ENCODE measurements at places on chromosomes 12 and 14. TPM values are rescaled to one million over a fixed set of nuclear protein-coding genes. Genes with fewer than 3 reads are reported as not detected.

The SART3 gene
- polyA plus RNA-seq, result 19.8 TPM

The GNB3 gene
- polyA plus RNA-seq, result 1.3 TPM

The KRT77 gene
- not detected for polyA plus RNA-seq

The TAS2R9 gene
- polyA plus RNA-seq, result not detected

The KRT86 gene
- polyA plus RNA-seq, result 0.08 TPM

The LRRC10 gene
- polyA plus RNA-seq, result not detected

The LTBP2 gene
- polyA plus RNA-seq, result 4.2 TPM

The GPR84 gene
- 0.35 TPM for polyA plus RNA-seq

The FBXW8 gene
- 3.6 TPM for polyA plus RNA-seq

The KRT75 gene
- not detected for polyA plus RNA-seq

The RDH11 gene
- 20.9 TPM for polyA plus RNA-seq

The FOXA1 gene
- polyA plus RNA-seq, result not detected

The OR4E2 gene
- polyA plus RNA-seq, result not detected

The THAP2 gene
- 5.0 TPM for polyA plus RNA-seq

The NAA30 gene
- 2.8 TPM for polyA plus RNA-seq

The C14orf39 gene
- polyA plus RNA-seq, result not detected

The ADAM20 gene
- polyA plus RNA-seq, result 0.06 TPM

The GLIPR1L2 gene
- polyA plus RNA-seq, result 0.77 TPM

The RNFT2 gene
- polyA plus RNA-seq, result 3.5 TPM

The NPAS3 gene
- 0.45 TPM for polyA plus RNA-seq

The SLC25A29 gene
- polyA plus RNA-seq, result 30.2 TPM

The TAS2R30 gene
- 0.09 TPM for polyA plus RNA-seq

The SERPINA10 gene
- polyA plus RNA-seq, result not detected

The SLC35F4 gene
- not detected for polyA plus RNA-seq

The SCARB1 gene
- polyA plus RNA-seq, result 19.2 TPM

The RFX4 gene
- polyA plus RNA-seq, result not detected

The KCNMB4 gene
- polyA plus RNA-seq, result 1.2 TPM

The ASPG gene
- polyA plus RNA-seq, result 0.67 TPM

The SYCP3 gene
- 0.48 TPM for polyA plus RNA-seq

The TRAF3 gene
- polyA plus RNA-seq, result 12.0 TPM

The CYP46A1 gene
- 0.38 TPM for polyA plus RNA-seq

The CIROP gene
- polyA plus RNA-seq, result not detected

The KRT3 gene
- polyA plus RNA-seq, result not detected

The PRICKLE1 gene
- polyA plus RNA-seq, result 11.1 TPM

The ACVRL1 gene
- polyA plus RNA-seq, result 21.0 TPM

The RPS6KL1 gene
- polyA plus RNA-seq, result 4.6 TPM

The KRT2 gene
- 0.45 TPM for polyA plus RNA-seq

The GALNT16 gene
- 2.1 TPM for polyA plus RNA-seq

The SOAT2 gene
- 0.99 TPM for polyA plus RNA-seq

The KRT82 gene
- polyA plus RNA-seq, result not detected

The IGFBP6 gene
- polyA plus RNA-seq, result 130 TPM

The GYS2 gene
- not detected for polyA plus RNA-seq

The INSM2 gene
- polyA plus RNA-seq, result 0.03 TPM

The JAG2 gene
- polyA plus RNA-seq, result 6.6 TPM

The SLCO1B1 gene
- polyA plus RNA-seq, result not detected

The CIDEB gene
- 31.4 TPM for polyA plus RNA-seq

The SRP54 gene
- 20.8 TPM for polyA plus RNA-seq

The RNASE13 gene
- polyA plus RNA-seq, result not detected

The PRKAG1 gene
- 34.1 TPM for polyA plus RNA-seq

The HCAR3 gene
- 1.0 TPM for polyA plus RNA-seq

The GEMIN2 gene
- 12.5 TPM for polyA plus RNA-seq

The LYZ gene
- 166 TPM for polyA plus RNA-seq

The RAPGEF3 gene
- 64.3 TPM for polyA plus RNA-seq

The DAZAP2 gene
- polyA plus RNA-seq, result 329 TPM

The DNAJC22 gene
- 0.20 TPM for polyA plus RNA-seq

The LARP4 gene
- polyA plus RNA-seq, result 5.6 TPM

Data from spleen (tissue), 13 donors.